Natural killer cell (primary cell): ENCODE measurements at places on chromosomes 4 and X.

- DNase-seq, result no peak
- H3K27ac ChIP-seq, result no peak overlapping the region
- no peaks in the 10 kb centered on the region for H3K36me3 ChIP-seq
- no peak overlapping the region for H3K4me3 ChIP-seq
- peaks cover 2% of the 10 kb centered on the region for H3K4me1 ChIP-seq
Measured at GRCh38 chrX:150536455-150537116, 31.8 kb upstream of the MTM1 start.

DNA sequence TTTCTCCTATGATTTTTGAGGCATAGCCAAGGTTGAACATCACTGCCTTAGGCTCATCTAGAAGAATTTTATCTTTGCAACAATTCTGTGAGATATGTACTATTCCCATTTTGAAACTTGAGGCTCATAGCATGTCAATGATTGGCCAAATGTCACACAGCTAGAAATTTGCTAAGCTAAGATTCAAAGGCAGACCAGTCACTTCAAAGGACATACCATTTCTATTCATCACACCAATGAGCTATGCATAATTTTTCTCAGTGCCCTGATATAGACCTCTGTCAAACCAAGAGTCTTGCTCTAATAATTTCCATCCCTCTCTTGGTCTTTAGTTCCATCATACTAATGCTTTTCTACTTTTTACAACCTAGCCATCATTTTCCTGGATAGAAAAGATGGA is 27.6 kb upstream of the SERTM2 start:
- no peaks in the 10 kb centered on the region for H3K36me3 ChIP-seq
- H3K4me1 ChIP-seq, result no peaks in the 10 kb centered on the region
- DNase-seq, result no peak
- no peak overlapping the region for H3K27ac ChIP-seq
- H3K27me3 ChIP-seq, result no peaks in the 10 kb centered on the region

DNA sequence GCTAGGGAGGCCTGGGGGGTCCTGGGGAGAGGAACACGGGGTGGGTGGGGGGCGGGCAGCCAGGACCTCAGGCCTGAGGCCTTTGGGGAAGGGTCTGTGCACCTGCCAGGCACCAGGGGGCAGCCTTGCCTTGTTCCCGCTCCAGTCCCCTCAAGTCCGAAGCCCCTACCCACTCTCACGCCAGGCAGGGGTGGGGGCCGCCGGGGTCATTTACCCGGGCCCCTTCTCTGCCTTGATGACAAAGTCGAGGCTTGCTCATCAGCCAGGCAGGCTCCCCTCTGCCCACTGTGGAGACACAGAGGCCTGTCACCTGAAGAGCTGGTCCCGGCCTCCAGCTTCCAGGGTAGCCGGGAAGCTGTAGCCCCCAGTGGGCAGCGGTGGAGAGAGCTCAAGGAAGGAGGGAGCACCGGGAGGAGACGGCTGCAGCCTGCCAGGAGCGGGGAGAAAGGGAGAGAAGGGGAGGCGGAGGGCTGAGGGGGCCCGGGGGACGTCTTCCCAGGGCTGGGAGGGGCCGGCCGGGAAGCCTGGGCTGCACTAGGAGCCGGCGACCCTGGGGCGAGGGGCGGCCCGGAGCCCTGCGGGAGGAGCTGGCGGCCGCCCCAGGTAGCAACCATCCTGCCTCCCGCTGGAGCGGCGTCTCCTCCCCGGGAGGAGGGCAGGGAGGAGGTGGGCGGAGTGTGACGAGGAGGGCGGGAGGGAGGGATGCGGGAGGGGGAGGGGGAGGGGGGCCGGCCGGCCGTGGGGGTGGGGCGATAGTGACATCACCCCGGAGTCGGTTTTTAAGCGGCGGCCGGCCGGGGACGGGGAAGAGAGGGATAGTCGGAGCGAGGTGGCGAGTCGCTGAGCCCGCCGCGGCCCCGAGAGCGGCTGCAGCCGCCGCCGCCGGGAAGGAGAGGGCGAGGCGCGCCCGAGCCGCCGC is at the start of gene SLC6A8:
TSS of gene SLC6A8 (plus strand) at position 806 of the 919 bp plus-strand sequence. CDS start 649 bp downstream, outside the sequence.
- no peaks in the 10 kb centered on the region for H3K36me3 ChIP-seq
- H3K27ac ChIP-seq, result no peak within 1 kb of the TSS
- DNase-seq, result peak; percentile 49

DNA sequence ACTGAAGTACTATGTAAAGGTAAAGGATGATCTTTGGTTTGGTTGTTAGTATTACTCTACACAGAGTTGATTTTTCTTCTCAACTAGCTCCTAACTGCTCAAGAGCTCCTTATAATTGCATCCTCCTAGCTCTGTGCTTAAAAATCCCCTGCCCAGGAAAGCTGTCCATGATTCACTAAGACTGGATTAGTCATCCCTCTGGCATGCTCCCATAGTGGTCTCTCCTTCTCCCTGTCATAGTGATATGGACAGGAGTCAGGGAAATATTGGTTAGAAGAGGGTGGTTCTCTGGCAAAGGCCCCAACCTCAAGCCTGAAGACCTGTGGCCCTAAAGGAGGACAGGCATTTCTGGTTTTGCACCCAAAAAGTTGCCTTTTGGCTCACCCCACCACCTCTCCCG is 242.3 kb upstream of the KCNIP4 start:
- no peaks in the 10 kb centered on the region for H3K36me3 ChIP-seq
- DNase-seq, result no peak
- H3K27me3 ChIP-seq, result no peaks in the 10 kb centered on the region
- no peak overlapping the region for H3K4me3 ChIP-seq

- H3K36me3 ChIP-seq, result no peaks in the 10 kb centered on the region
- H3K27ac ChIP-seq, result no peak overlapping the region
- H3K4me3 ChIP-seq, result no peak overlapping the region
Measured at GRCh38 chrX:72236841-72237240, 2.0 kb downstream of the ERCC6L start.
